BE2C (cell line): ENCODE measurements at places on chromosomes 11 and 22.

GRCh38 chr11:62430425-62430824 lies 11.6 kb downstream of the SCGB1A1 start:
- no peak for DNase-seq

- DNase-seq, result no peak
These were observed 46.1 kb downstream of the RASSF10 start for GRCh38 chr11:13055200-13055599.

DNA sequence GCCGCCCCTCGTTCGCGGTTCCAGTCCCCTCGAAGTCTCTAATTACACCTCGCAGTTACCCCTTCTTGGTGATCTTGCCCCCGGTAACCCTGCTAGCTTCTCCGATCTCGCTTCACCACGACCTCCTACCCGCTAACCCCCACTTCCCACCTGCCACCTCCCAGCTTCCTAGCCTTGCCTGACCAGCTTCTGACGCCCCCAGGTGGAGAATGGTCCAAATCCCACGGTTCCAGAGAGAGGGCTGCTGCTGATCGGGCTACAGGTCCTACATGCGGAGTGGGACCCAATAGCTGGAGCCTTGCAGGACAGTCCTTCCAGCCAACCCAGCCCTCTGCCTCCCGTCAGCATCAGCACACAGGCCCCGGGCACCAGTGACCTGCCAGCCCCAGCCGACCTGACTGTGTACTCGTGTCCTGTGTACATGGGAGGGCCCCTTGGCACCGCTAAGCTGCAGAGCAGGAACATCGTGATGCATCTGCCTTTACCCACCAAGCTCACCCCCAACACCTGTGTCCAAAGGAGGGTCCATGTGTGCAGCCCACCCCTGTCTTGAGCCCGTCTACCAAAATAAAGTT lies 31.9 kb downstream of the RRP8 start:
- DNase-seq, result no peak

GRCh38 chr11:44873537-44873936 lies 77.1 kb downstream of the TP53I11 start:
- no peak for DNase-seq

GRCh38 chr11:76631566-76632308 lies 38.8 kb downstream of the LRRC32 start:
- DNase-seq, result no peak

GRCh38 chr11:12389676-12390657 lies 12.6 kb downstream of the PARVA start:
- DNase-seq, result no peak

DNA sequence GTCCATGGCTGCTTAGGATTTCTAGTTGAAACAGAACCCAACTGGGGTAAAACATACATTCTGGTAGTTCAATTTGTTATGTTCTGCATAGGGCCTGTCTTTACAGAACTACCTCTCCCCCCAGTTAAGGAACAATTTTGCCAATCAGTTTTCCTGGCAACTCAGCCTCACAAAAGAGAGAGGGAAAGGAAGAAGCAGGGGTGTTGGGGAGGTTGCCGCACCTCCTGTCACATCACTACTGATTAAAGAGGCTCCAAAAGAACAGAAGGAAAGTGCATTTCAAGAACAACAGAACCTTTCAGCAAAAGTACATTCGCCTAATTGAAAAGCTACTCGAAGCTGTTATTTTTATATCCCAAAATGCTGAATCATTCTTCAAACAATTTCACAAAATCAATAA lies 217.6 kb downstream of the CADM1 start:
- DNase-seq, result no peak
